RPMI7951 (cell line): ENCODE measurements at places on chromosomes 6 and 20. TPM values are rescaled to one million over a fixed set of nuclear protein-coding genes. Genes with fewer than 3 reads are reported as not detected.

The TP53TG5 gene
- total RNA-seq = not detected in 2 replicates

- peak; percentile 9 for DNase-seq
These were observed 26.4 kb downstream of the ARMC2 start for GRCh38 chr6:108874470-108875160.

GRCh38 chr6:35216412-35216732, 2.6 kb downstream of the SCUBE3 start:
- no peak for DNase-seq

- no peak for DNase-seq
These were observed 24.5 kb downstream of the FAM110A start for GRCh38 chr20:858011-858410.

DNA sequence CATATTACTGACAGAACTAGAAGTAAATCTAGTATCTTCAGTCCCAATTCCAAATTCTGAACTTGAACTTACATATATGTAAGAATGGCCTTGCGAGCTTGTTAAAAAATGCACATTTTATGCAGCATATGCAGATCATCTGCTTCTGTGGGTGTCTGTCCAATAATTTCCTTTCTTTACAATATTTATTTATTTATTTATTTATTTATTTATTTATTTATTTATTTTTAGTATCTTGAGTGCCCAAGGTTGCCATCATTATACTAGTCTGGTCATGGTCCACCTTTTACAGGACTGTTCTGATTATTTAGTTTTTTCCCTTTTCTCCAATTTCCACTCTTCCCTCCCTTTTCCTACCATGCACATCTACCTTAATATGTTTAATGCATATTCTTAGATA, 528.4 kb downstream of the COL12A1 start:
- DNase-seq = no peak
